Stimulated activated CD4-positive, alpha-beta T cell treated with anti-CD3 and anti-CD28 coated beads, Interleukin-1b, Interleukin-23, amount 100 ng/mL, for 1 hour (primary cell): ENCODE measurements at places on chromosomes 5 and 9.

DNA sequence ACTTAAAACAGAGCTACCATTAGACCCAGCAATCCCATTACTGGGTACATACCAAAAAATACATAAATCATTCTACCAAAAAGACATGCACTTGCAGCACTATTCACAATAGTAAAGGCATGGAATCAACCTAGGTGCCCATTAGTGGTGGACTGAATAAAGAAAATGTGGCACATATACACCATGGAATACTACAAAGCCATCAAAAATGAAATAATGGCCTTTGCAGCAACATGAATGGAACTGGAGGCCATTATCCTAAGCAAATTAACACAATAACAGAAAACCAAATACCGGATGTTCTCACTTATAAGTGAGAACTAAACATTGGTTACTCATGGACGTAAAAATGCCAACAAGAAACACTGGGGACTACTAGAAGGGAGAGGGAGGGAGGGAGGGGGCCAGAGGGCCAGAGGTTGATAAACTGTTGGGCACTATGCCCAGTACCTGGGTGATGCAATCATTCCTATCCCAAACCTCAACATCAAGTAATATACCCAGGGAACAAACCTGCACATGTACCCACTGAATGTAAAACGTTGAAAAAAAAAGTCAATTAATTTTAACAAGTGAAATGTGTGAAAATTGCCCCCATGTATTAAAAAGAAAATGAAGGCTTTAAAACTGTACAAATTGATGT, 24.5 kb upstream of the GPR150 start:
- DNase-seq: no peak

DNA sequence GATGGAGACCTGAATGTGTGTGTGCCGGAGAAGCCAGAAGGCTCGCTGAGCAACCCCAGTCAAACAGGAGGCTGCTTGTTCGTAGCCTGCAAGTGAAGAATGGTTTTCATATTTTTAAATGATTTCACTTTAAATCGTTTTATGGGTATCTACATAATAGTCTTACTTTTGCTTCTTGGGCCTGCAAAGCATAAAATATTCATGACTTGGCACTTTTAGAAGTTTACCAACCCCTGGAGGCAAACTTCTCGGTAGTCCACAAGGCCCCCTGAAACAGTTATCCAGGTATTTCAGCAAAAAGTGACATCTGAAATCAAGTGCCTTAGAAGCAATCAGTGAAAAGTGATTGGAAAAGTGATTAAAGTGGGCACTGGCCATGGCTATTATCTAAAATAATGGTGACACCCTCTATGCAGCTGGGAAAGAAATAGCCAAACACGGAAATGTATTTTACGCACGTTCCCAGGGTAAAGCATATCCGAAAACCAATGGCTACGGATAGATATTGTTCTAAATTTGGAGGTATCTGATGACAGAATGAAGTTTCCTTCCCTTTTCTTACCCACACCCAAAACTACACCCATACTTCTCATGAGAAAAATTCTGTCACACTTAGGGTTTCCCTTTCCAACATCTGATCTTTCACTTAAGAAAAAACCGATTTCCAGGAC, 39.0 kb downstream of the RAPGEF1 start:
- DNase-seq: no peak

DNA sequence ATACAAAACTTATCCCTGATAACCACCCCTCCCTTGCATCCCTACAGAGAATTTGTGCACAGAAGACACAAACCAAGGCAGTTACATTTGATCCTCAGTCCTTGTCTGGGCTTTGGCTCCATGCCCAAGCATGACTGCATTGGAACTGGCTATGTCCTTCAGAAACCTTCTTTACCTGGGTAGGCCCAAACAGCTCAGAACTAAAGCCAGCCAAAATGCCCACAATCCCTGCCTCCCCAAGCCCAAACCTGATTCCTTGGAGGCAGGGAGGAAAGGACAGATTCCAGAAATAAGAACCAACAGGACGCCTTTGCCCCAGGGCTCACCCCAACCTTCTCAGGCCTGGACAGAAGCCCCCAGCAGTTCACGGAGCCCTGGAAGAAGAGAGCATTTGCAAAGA, 8.2 kb downstream of the IL17B start:
- no peak for DNase-seq

GRCh38 chr5:161311146-161311708, 235.3 kb downstream of the GABRB2 start:
- DNase-seq: no peak

DNA sequence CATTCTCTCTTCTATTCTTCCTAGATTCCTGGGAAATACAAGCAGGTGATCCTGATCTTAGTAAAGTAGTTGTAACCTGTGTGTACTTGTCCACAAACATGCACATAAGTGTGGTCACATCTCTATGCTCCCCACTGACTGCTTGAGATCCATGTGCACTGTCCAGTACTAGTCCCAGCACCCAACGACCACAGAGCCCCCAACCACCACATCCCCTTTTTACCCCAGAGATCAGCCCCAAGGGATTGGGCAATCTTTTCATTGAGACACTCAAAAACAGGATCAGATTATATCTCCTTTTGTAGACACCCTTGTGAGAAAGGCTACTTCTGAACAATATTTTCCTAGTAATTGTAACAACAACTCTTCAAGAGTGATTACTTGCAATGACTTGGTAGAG, 240.6 kb downstream of the ACTL7B start:
- DNase-seq: no peak
